ENCODE measurements at places on chromosomes 2 and 18. TPM values are rescaled to one million over a fixed set of nuclear protein-coding genes. Genes with fewer than 3 reads are reported as not detected.

CHAC2 gene
- 0.34 TPM for total RNA-seq

SP140 gene
- not detected for total RNA-seq

RND3 gene
- 97.6 TPM for total RNA-seq

SP5 gene
- not detected for total RNA-seq

KIAA2012 gene
- total RNA-seq, result not detected

PROKR1 gene
- not detected for total RNA-seq

FAP gene
- total RNA-seq, result 21.8 TPM

ASXL3 gene
- total RNA-seq, result not detected

TDRD15 gene
- not detected for total RNA-seq

CCL20 gene
- 0.31 TPM for total RNA-seq

All from cardiac ventricle fibroblast (primary cell).